ENCODE measurements at places on chromosomes 11 and 22.

DNA sequence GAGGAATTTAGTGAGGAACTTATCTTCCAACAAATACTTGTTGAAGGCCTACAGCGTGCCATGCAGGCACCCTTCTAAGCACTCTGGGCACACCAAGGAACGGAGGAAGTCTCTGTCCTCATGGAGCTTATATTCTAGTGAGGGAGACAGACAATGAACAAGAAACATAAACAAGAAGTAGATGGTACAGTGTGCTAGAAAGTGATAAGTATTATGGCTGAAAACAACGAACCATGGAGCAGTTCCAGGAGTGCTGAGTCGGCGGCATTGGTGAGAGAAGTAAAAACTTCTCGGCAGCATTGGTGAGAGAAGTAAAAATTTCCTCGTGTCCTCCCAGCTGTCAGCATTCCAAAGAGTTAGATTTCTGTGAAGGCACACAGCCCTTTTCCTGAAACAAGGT lies 53.2 kb downstream of the FAM76B start:
- DNase-seq: no peak

GRCh38 chr11:100329352-100329751 lies 357.7 kb upstream of the ARHGAP42 start:
- no peak for DNase-seq

GRCh38 chr11:103636232-103636631 lies 400.2 kb upstream of the DDI1 start:
- no peak for DNase-seq

GRCh38 chr11:103970701-103971249 lies 65.7 kb upstream of the DDI1 start:
- no peak for DNase-seq

DNA sequence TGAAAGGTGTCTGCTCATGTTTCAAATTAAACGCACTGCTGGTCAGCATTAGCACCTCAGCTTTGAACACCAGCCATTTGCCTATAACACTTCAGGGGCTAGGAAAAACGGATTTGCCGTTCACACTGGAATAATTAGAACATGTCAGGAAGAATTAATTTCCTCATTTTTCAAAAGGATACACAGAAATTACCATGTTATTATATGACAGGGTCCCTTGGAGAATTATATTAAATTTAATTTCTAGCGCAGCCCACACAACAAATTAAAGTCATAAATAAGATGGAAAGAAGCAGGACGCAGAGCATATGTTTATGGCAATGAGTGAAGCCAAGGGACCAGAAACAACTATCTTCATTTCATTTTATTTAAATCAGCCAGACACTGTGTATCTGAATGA lies 83.8 kb upstream of the SOX6 start:
- no peak for DNase-seq

- DNase-seq: no peak
These were observed 74.6 kb upstream of the SUSD2 start for GRCh38 chr22:24106385-24107381.

DNA sequence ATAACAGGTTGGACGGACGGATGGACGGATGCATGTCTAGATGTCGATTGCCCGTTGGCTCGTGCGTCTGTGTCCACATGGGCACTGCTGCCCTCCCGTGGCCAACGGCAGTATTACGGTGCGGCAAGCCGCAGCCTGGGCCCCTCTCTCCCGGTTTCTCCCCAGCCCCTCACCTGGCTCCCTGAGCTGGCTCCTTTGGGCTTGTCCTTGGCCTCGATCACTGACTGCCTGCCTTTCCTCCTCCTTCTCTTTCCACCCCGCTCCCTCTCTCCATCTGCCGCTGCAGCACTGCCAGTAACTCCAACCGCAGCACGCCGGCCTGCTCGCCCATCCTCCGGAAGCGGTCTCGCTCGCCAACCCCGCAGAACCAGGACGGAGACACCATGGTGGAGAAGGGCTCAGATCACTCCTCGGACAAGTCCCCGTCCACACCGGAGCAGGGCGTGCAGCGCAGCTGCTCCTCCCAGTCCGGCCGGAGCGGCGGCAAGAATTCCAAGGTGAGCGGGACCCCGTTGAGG lies 77.3 kb downstream of the SCN3B start:
- no peak for DNase-seq

GRCh38 chr11:23947883-23948282 lies 549.0 kb upstream of the LUZP2 start:
- no peak for DNase-seq

- no peak for DNase-seq
These were observed 48.0 kb downstream of the IGF2 start for GRCh38 chr11:2091112-2091746.

DNA sequence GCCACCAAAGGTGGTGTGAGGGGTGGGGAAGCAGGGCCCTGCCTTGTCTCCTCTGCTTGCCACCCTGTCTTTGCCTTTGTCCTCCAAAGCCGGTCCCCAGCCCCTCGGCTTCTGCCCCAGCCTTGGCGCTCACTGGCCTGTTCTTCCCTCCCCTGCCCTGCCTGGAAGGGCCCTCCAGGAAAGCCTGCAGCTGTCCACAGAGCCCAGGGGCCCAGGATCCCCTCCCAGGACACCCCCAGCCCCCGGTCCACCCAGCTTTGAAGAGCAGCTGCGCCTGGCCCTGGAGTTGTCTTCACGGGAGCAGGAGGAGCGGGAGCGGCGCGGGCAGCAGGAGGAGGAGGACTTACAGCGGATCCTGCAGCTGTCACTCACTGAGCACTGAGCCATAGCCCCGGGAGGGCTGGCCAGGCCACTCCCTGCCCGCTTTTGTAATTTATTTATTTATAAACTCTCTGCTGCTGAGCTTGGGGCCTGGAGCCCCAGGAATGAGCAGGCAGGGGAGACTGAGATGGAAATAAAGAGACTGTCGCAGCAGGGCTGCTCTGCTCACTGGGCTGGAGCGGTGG lies 1.3 kb upstream of the SSH3 start:
- no peak for DNase-seq

GRCh38 chr11:73077454-73077853 lies 64.7 kb downstream of the FCHSD2 start:
- no peak for DNase-seq

Measured in stromal cell of bone marrow (primary cell).